ENCODE measurements at places on chromosomes 5 and 9. TPM values are rescaled to one million over a fixed set of nuclear protein-coding genes. Genes with fewer than 3 reads are reported as not detected.

PCDHB3 gene
- total RNA-seq = 1.2 TPM

GRCh38 chr9:126531035-126531571 is 82.6 kb upstream of the LMX1B start:
- peaks cover 6% of the 10 kb centered on the region for H3K4me1 ChIP-seq
- no peak overlapping the region for H3K4me3 ChIP-seq
- H3K27me3 ChIP-seq = peaks cover 6% of the 10 kb centered on the region
- no peak for DNase-seq
- peak overlapping the region; percentile 28 for H3K27ac ChIP-seq

GRCh38 chr5:93589152-93589828 is 6.3 kb downstream of the NR2F1 start:
- no peak for DNase-seq
- H3K27ac ChIP-seq = no peak overlapping the region
- H3K27me3 ChIP-seq = peaks cover 96% of the 10 kb centered on the region
- no peak overlapping the region for H3K4me3 ChIP-seq
- H3K4me1 ChIP-seq = peaks cover 14% of the 10 kb centered on the region
- H3K36me3 ChIP-seq = no peaks in the 10 kb centered on the region

F12 gene
- not detected for total RNA-seq

- DNase-seq = no peak
- H3K27ac ChIP-seq = no peak overlapping the region
- no peak overlapping the region for H3K4me3 ChIP-seq
- H3K27me3 ChIP-seq = no peaks in the 10 kb centered on the region
- no peaks in the 10 kb centered on the region for H3K36me3 ChIP-seq
- no peaks in the 10 kb centered on the region for H3K4me1 ChIP-seq
Measured at GRCh38 chr5:17897776-17898175, 263.5 kb downstream of the TAF11L14 start.

DNA sequence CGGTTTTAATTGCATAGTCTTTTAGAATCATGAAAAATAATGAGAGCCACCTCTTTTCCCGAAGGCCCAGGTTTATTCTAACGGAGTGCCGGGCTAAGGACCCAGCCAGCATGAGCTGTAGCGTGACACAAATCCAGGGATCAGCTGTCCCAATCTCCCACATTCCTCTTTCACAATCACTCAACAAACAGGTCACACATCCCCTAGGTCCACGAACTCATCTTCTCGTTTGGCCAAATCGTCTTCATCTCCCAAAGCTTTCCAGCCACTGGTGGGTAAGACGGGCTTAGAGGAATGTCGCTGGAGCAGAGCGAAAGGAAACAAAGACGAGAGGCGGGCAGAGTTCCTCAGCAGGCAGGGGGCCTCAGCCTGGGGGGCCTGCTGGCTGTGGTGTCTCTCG is 55.5 kb upstream of the GOLPH3 start:
- H3K4me3 ChIP-seq = no peak overlapping the region
- peaks cover 59% of the 10 kb centered on the region for H3K36me3 ChIP-seq
- DNase-seq = no peak
- H3K27ac ChIP-seq = no peak overlapping the region

GRCh38 chr9:128757602-128758001 is 14.1 kb downstream of the ZER1 start:
- no peak overlapping the region for H3K27ac ChIP-seq
- peaks cover 32% of the 10 kb centered on the region for H3K36me3 ChIP-seq
- H3K4me3 ChIP-seq = no peak overlapping the region
- no peak for DNase-seq
- H3K27me3 ChIP-seq = no peaks in the 10 kb centered on the region
- peaks cover 2% of the 10 kb centered on the region for H3K4me1 ChIP-seq

CBY3 gene
- not detected for total RNA-seq

DNA sequence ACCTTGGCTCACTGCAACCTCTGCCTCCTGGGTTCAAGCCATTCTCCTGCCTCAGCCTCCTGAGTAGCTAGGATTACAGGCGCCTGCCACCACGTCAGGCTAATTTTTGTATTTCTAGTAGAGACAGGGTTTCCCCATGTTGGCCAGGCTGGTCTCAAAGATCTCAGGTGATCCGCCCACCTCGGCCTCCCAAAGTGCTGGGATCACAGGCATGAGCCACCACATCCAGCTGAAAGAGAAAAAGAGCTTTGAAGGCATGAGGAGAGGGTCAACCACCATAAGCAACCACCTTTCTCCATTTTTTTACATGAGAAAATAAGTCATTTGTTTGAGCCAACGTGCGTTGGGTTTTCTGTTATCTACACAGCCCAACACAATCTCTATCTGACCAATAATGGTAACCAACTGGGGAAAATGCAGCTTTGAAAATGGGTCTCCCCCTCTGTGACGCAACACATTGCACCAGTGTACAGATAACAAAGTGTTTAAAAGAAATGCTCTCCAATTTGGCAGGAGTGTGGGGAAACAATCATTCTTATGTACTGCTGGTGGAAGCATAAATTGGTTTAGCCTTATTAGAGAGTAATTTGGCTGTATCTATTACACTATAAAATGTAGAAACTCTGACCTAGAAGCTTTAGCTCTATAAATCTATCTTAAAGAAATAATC is 45.8 kb upstream of the ZBTB43 start:
- no peaks in the 10 kb centered on the region for H3K36me3 ChIP-seq
- DNase-seq = no peak
- no peak overlapping the region for H3K27ac ChIP-seq
- no peaks in the 10 kb centered on the region for H3K4me1 ChIP-seq
- no peak overlapping the region for H3K4me3 ChIP-seq

GABRB2 gene
- 0.22 TPM for total RNA-seq

DNA sequence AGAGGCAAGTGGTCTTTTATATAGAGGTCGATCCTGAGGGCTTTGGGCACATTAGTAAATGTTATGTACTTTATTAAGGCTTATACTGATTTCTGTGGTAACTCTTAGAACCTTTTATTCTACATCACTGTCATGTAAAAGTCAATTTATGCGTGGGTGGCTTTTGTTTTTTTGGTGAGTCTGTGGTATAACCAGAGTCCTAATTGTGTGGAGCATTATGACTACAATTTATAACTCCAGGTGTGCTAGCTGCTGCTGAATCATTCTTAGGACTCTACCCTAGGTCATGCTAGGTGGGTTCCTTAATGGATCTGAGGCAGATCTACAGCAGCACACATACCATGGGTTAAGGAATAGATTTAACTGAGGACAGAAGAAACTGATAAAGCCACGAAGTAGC is 33.9 kb upstream of the KCNN2 start:
- no peaks in the 10 kb centered on the region for H3K4me1 ChIP-seq
- no peak for DNase-seq
- no peak overlapping the region for H3K4me3 ChIP-seq
- H3K36me3 ChIP-seq = no peaks in the 10 kb centered on the region
- no peak overlapping the region for H3K27ac ChIP-seq
- H3K27me3 ChIP-seq = no peaks in the 10 kb centered on the region

LOX gene
- 6.5 TPM for total RNA-seq

UCK1 gene
- total RNA-seq = 22.9 TPM

GRCh38 chr9:21970800-21971640 is 23.2 kb downstream of the CDKN2A start:
- DNase-seq = no peak
- H3K36me3 ChIP-seq = no peaks in the 10 kb centered on the region
- H3K4me1 ChIP-seq = peaks cover 21% of the 10 kb centered on the region

SHOC1 gene
- total RNA-seq = not detected

GRCh38 chr5:65479527-65479926 is 2.2 kb downstream of the ADAMTS6 start:
- peaks cover 14% of the 10 kb centered on the region for H3K4me1 ChIP-seq
- H3K27me3 ChIP-seq = no peaks in the 10 kb centered on the region
- DNase-seq = no peak
- no peak overlapping the region for H3K4me3 ChIP-seq

DNA sequence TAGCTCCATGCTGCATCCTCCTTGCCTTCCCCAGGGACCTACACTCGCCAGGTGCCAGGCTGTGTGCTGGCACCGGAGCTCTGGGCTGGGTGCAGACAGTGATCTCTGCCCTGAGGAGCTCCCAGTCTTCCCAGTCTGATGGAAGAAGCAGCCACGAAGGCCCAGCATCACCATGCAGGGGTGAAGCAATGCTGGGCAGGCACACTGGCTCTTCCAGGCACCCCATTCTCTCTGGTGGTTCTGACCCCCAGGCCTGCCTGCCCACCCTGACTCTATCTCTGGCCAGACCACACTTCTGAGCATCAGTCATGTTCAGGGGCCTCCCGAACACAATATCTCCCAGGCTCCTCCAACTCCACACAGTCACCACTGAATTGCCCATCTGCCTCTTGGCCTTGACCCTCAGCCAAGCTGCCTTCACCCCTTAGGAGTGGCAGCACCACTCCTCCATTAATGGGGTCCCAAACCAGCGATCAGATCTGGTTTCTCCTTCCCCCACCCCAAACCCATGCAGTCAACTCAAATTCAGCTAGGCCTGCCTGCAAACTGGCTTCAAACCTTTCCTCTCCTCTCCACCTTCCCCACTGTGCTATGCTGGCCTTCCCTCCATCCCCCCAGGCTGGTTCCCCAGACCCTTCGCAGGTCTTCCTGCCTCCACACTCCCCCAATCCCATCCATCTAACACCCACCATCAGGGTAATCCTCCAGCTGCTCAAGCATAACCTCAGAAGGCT is 102.7 kb upstream of the MVB12B start:
- peaks cover 51% of the 10 kb centered on the region for H3K27me3 ChIP-seq
- H3K4me3 ChIP-seq = no peak overlapping the region
- no peak overlapping the region for H3K27ac ChIP-seq
- H3K4me1 ChIP-seq = no peaks in the 10 kb centered on the region

- no peaks in the 10 kb centered on the region for H3K36me3 ChIP-seq
- H3K4me3 ChIP-seq = no peak overlapping the region
- H3K27ac ChIP-seq = no peak overlapping the region
- no peak for DNase-seq
- no peaks in the 10 kb centered on the region for H3K4me1 ChIP-seq
Measured at GRCh38 chr5:72007336-72008111, 99.8 kb upstream of the MAP1B start.

GRCh38 chr9:27572918-27573633 is at the start of gene C9orf72:
Gene C9orf72 (minus strand): TSS chr9:27573481. CDS start chr9:27567120, 6,361 bp downstream.
- H3K4me1 ChIP-seq = peaks cover 12% of the 10 kb centered on the region
- H3K4me3 ChIP-seq = peak within 1 kb of the TSS; percentile 63
- no peaks in the 10 kb centered on the region for H3K36me3 ChIP-seq
- no peaks in the 10 kb centered on the region for H3K27me3 ChIP-seq

ZNF300 gene
- total RNA-seq = 1.5 TPM

ANKRD34B gene
- not detected for total RNA-seq

GRCh38 chr5:77993141-77993854 is 217.2 kb upstream of the TBCA start:
- H3K27ac ChIP-seq = no peak overlapping the region
- H3K4me3 ChIP-seq = no peak overlapping the region
- no peaks in the 10 kb centered on the region for H3K27me3 ChIP-seq
- H3K36me3 ChIP-seq = no peaks in the 10 kb centered on the region
- no peak for DNase-seq

DNA sequence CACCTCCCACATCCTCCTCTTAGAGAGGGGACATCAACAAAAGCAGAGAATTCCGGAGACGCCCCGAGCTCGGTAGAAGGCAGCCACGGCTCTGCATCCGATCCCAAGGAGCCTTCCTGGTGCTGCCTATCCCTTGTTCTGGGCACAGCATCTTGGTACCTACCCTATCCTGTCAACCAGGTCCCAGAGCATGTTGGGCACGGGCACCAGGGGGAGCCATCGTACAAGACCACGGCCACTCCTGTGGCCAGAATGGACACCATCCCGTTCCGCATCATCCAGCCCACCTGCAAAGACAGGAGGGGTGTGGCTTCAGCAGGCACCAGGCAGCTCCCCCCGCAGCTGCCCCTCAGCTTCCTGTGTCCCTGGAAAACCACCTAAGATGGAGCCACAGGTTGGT is 62.7 kb upstream of the ZNF354A start:
- no peak for DNase-seq
- H3K27me3 ChIP-seq = no peaks in the 10 kb centered on the region
- H3K4me1 ChIP-seq = no peaks in the 10 kb centered on the region
- no peaks in the 10 kb centered on the region for H3K36me3 ChIP-seq

GRCh38 chr5:92822183-92822582 is 758.8 kb downstream of the NR2F1-AS1 start:
- H3K4me1 ChIP-seq = no peaks in the 10 kb centered on the region
- no peaks in the 10 kb centered on the region for H3K36me3 ChIP-seq
- DNase-seq = no peak
- H3K27ac ChIP-seq = no peak overlapping the region

TLN1 gene
- total RNA-seq = 323 TPM

GNA14 gene
- 4.8 TPM for total RNA-seq

SPATA31C1 gene
- not detected for total RNA-seq

SLC6A19 gene
- total RNA-seq = not detected

- no peak overlapping the region for H3K27ac ChIP-seq
- DNase-seq = no peak
- H3K27me3 ChIP-seq = peaks cover 61% of the 10 kb centered on the region
- H3K4me1 ChIP-seq = no peaks in the 10 kb centered on the region
Measured at GRCh38 chr5:175457466-175457865, 13.5 kb upstream of the DRD1 start.

OR1L6 gene
- total RNA-seq = not detected

C9 gene
- not detected for total RNA-seq

- H3K4me3 ChIP-seq = no peak overlapping the region
- no peaks in the 10 kb centered on the region for H3K27me3 ChIP-seq
- no peak for DNase-seq
- peaks cover 67% of the 10 kb centered on the region for H3K4me1 ChIP-seq
Measured at GRCh38 chr9:131658377-131659129, 81.3 kb downstream of the RAPGEF1 start.

DNA sequence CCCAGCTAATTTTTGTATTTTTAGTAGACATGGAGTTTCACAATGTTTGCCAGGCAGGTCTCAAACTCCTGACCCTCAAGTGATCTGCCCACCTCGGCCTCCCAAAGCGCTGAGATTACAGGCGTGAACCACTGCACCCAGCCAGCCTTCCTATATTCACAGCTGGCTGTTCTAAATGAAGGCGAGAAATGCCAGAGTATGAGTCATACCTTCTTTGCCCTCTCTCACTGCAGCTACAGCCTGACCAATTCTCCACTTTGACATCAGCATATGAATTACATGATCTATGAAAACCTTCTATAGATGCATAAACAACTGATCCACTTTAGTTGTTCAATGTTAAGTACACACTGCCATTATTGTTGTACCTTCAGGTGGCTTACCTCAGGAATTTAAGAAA is 14.5 kb downstream of the APTX start:
- H3K36me3 ChIP-seq = no peaks in the 10 kb centered on the region
- DNase-seq = no peak
- no peak overlapping the region for H3K27ac ChIP-seq
- no peak overlapping the region for H3K4me3 ChIP-seq
- no peaks in the 10 kb centered on the region for H3K27me3 ChIP-seq
- peaks cover 3% of the 10 kb centered on the region for H3K4me1 ChIP-seq

INSL6 gene
- total RNA-seq = not detected

GRCh38 chr9:80707120-80707519 is 982.2 kb downstream of the TLE1 start:
- H3K27me3 ChIP-seq = no peaks in the 10 kb centered on the region
- no peak overlapping the region for H3K4me3 ChIP-seq

GPSM1 gene
- total RNA-seq = 46.4 TPM

DNA sequence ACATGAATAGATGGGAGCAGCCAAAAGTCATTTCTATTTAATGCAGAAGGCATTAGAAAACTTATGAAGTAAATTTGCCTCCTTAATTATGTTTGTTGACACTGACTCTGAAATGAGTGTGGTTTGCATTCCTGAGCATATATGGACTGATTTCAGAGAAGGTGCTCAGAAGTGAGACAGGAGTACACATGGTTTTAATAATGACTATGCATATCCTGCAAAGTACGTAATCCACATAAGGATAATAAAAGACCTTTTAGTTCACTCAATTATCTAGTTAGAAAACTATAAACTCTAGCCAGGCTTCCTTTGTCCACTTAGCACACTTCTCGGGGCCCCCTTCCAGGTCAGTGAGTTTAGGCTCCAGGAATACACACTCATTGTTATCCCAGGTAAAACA is 75.7 kb upstream of the SNX2 start:
- no peaks in the 10 kb centered on the region for H3K27me3 ChIP-seq
- H3K36me3 ChIP-seq = no peaks in the 10 kb centered on the region
- no peak overlapping the region for H3K4me3 ChIP-seq
- H3K4me1 ChIP-seq = no peaks in the 10 kb centered on the region
- DNase-seq = no peak

All from heart right ventricle (tissue), 16 donors.